ENCODE measurements at places on chromosomes 11 and 22.

DNA sequence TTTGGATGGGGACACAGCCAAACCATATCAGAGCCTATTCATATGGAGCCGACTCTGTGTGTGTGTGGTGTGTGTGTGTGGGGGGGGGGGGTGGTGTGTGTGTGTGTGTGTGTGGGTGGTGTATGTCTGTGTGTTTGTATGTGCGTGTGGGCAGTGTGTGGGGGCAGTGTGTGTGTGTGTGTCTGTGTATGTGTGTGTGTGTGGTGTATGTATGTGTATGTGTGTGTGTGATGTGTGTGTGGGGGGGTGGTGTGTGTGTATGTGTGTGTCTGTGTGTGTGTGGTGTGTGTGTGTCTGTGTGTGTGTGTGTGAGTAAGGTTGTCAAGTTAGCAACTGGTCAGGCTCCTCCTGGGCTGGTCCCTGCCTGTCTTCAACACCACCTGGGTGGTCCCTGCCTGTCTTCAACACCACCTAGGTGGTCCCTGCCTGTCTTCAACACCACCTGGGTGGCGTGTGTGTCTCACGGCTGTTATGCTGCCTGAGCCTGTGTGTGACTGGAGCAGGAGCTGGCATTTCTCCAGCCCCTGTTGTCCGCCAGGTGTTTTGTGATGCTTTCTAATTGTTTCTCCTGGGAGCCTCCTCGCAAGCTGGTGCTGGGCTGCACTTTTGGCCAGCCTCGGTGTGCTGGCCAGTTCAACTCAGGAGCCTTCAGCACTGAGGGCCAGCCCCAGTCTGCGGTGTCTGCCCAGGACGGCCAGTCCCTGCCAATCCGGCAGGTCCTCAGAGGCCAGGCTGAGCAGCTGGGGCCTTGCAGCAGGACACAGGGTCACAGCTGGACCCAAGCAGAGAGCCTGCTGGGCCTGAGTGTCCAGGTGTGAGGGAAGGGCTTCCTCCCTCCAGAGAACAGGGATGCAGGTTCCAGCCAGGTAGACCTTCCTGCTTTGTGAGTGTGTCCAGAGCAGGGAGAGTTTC is 21.5 kb upstream of the PVALB start:
- no peak for DNase-seq

DNA sequence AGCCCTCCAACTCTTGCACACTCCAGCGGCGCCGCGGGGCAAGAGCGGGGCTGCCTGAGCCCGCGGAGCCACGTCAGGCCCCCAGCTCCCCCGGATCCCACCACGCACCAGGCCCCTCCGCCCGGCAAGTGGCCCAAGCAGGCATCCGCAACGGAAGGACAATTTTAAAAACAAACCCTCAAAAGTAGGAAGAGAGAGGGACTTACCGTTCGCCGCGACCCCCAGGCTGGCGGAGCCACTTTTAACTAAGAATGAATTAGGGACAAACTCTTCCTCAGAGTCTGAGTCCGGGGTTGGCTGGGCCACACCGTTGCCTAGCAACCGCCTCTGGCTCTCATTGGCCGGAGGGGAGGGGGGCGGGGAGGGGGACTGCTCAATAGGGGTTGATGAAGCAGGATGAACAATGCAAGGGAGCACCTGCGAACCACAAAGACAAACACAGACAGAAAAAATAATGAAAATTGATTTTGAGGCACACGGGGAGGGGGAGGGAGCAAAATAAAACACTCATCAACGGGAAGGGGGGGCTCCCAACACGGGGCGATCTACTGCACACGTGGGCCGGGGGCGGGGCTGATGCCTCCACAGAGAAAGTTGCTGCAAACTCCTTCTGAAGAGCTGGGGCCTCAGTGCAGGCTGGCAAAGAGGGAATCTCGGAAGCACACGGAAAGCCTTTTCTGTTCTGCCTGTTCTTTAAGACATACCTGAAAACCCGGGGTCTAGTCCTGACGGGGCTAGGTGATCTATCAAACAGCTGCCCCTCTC is 387.5 kb upstream of the NARS2 start:
- no peak for DNase-seq

DNA sequence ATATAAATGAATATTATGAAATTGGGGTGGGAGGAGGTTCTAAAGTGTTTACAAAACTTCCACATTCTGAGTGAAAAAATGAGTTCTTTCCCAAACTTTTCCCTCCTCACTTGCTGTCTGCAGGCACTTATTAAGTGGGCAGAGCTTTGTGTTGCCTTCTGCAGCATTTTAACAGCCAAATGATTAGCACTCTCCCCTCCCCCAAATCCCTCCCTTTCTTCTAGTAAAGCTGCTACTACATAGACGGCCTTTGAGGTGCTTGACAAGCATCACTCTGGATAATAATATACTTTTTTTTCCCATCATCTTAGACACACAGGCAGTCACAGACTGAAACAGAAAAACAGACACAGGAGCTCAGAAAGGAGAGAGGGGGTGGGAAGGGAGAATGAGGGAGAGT is 493.5 kb downstream of the DLG2 start:
- peak; percentile 6 for DNase-seq

GRCh38 chr11:112294688-112295340 is 34.2 kb upstream of the PLET1 start:
- no peak for DNase-seq

- DNase-seq: no peak
These were observed 335.8 kb downstream of the AASDHPPT start for GRCh38 chr11:106413222-106413621.

Data from muscle of back (tissue), 13 donors.